Epithelial cell of proximal tubule (primary cell): ENCODE measurements at places on chromosomes 4 and X.

- DNase-seq: peak; percentile 49
Observed at GRCh38 chr4:165440415-165441158, 61.8 kb downstream of the CPE start.

DNA sequence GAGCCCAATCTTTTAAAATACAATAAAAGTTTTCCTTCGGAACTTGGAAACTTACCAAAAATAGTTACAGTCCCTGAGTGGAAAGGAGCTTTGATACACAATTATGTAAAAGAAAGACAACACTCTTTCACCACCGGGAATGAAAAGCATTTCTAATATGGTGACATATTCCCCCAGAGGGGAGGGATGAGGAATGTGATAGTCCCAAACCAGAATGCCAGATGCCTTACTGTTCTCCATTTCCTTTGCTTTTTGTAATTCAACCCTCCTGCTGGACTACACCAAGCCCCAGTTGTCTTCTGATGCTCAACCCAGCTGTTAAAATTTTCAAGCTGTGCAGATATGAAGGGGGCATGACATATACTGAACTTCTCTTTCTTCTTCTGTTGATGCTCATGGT, 4.1 kb downstream of the PRIMPOL start:
- no peak for DNase-seq

- DNase-seq: no peak
Observed at GRCh38 chr4:73396993-73397972, 6.8 kb upstream of the ALB start.

DNA sequence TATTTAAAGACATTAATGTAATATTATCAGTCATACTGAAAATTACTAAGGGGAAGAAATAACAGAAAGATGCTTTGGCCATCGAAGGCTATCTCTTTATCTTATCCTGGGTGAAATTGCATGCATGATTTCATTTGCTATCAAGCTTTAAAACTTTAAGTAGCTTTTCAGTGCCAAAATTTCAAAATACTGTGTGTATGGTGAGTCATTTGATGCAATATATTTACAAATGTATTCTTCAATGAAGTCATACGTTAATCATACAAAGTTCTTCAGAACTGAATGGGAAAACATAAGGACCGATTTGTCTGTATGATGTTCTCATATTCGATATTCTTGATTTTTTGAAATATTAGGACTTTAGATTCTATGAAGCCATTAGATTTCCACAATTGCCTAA, 1295.8 kb upstream of the AGA start:
- no peak for DNase-seq

- no peak for DNase-seq
Observed at GRCh38 chr4:25779021-25779420, 83.8 kb downstream of the SEL1L3 start.

DNA sequence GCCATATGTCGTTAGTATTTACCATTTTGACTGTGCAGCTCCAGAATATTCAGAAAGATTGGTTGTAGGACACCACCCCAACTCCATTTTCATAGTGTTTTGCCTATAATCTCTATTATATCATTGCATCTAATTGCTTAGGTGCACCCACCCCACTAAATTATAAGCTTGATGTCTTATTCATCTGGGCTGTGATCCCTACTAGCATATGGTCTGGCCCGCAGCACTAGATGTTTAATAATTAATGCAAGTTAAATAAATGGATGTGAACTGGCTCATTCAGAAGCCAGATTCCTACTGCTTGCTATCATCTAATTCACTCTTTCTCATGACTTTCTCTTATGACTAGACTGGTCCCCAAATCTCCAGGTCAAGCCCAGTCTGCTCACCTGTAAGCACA, 143.5 kb downstream of the RELL1 start:
- DNase-seq: no peak

DNA sequence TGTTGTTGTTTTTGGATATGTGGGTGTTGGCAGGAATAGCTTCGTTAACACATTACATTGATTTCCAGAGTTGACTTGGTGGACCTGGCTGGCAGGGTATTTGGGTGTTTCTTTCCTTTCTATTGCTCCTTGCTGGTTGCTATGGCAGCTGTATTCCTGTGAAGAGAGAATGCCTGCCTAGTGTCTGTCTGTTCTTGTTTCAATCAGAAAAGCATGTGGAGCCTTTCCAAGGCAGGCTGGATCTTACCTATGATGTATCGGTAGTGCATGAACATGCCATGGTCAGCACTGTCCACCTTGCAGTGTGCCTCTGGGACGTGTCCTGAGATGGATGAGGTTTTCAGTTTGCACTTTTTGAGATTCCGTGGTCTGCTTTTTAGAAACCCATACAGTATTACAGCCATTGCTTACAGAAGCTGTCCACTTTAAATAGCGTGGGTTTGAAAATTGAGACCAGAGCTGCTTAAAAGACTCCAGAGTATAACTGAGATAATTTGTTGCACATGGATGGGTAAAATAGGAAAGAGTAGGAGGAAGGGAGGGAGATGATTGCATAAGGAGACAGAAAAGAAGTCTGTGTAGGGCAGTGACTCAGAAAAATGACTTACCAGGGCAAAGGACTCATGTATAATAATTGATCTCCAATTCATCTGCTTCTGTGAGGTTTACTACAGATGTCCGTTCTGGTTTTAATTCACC, 20.0 kb upstream of the AADAT start:
- no peak for DNase-seq

DNA sequence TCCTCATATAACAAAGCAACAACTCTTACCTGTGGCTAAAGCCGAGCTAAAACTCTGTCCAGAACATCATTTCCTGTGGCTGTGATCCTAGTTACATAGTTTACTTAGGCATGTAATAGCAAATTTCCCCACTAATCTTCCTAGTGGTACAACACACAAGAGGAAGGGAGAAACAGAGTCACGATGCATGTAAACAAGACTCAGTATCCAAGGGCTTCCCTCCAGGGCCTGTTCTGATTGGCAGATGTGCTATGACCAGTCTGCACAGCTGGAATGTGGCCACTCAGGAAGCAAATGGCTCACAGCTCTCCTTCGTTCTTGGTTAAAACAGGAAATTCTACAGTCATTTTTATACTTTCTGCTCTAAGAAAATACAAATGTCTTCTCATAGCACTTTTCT, 49.2 kb upstream of the PRSS48 start:
- peak; percentile 66 for DNase-seq

GRCh38 chrX:41946235-41946634, 22.9 kb upstream of the CASK start:
- DNase-seq: no peak

DNA sequence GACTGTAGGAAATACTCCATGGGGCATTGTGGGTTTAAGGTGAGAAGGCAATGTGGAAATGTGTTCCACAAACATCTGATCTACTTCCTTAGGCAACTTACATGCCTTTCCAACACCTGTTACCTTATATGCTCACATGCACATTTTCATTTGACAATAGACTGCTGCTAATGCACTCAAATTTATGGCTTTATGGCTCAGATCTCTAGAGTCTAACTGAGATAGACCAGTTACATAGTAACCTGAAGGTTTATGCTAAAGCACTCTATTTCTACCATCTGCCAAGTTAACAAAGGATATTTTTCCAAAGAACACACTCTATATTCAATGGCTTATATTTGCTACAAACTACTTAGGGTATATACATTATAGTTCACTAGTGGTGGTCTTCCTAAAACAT, 969.0 kb downstream of the TECRL start:
- no peak for DNase-seq

- DNase-seq: no peak
Observed at GRCh38 chrX:57366430-57366829, 79.9 kb downstream of the FAAH2 start.

DNA sequence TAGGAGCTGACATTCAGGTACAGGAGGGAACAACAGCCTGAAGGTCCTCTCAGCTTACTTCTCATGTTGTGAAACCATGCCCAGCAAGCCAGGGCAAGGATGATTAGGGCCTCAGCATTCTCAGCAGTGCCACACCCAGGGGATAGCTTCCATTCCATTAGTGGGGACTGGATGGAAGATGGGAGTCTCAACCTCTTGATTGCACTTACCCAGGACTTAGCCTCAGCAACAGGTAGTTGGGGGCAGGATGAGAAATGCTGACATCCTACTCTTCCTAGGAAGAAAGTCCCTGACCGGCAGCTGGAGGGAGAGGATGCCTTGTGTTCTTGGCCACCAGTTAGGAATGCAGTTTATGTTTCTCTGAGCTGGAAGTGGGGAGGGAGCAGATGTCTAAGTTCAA, 8.8 kb upstream of the BEX3 start:
- no peak for DNase-seq

GRCh38 chr4:87679449-87680169, 29.5 kb downstream of the DMP1 start:
- no peak for DNase-seq
